ENCODE measurements at places on chromosomes 11 and 22.

DNA sequence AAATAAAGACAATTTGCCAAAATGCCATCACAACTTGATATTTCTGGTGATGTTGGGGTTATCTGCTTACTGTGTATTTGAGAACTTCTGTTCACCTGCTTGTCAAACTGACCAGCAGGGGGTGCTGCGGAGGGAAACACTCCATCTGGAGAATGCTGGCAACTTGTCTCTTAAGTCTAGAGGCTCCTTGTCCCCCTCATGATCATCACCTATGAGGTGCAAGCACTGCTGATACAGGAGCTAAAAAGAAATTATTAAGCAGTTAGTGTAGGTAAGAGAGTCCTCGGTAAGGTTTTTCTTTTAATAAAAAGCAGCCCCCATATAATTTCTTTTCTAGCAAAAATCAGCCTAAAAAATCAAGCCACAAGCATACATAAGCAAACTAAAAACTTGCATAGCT lies 32.7 kb upstream of the GLYATL1B start:
- DNase-seq = peak; percentile 1

DNA sequence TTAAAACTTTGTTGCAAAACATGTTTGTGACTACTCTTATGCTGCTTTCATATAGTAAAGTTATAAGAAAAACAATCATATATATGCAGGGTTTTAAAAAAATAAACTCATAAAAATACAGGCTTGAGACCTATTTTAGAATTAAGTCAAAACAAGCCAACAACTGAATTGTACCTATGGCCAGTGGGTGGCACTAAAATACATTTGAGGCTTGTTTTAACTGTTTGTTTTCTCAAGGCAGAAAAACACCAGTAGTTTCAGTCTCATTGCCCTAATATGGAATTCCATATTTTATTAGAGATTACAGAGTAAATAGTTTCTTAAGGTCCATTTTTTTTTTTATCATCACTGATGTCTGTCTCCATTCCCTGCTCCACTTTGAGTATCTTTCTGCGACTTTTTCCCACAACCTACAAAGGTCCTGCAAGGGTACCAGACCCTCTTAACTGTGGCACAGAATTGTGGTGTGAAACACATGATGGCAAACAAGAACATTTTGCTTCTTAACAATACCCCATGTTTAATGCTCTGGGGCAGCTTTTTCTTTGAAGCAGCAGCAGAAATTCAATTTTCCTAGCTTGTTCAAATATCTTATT lies 8.5 kb upstream of the CCDC89 start:
- DNase-seq = peak; percentile 14

GRCh38 chr11:7515447-7515886 lies 1.7 kb downstream of the PPFIBP2 start:
- no peak for DNase-seq

DNA sequence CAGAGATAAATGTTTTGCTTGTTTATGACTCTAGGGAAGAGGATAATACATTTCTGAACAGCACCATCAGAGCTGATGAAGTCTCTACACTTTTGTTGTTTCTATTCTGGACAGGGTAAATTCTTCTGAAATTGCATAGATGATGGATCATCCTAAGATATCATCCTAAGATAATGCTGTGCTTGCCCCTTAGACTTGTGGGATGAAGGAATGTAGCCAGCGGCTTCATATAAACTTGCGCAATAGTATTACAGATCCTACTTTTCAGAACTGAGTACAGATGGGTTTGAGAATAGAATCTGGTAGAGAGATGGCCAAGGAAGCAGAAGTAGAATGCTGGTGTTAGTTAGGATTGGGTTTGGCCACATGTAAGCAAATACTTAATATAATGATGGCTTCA lies 61.0 kb downstream of the NCAM1 start:
- DNase-seq = no peak

DNA sequence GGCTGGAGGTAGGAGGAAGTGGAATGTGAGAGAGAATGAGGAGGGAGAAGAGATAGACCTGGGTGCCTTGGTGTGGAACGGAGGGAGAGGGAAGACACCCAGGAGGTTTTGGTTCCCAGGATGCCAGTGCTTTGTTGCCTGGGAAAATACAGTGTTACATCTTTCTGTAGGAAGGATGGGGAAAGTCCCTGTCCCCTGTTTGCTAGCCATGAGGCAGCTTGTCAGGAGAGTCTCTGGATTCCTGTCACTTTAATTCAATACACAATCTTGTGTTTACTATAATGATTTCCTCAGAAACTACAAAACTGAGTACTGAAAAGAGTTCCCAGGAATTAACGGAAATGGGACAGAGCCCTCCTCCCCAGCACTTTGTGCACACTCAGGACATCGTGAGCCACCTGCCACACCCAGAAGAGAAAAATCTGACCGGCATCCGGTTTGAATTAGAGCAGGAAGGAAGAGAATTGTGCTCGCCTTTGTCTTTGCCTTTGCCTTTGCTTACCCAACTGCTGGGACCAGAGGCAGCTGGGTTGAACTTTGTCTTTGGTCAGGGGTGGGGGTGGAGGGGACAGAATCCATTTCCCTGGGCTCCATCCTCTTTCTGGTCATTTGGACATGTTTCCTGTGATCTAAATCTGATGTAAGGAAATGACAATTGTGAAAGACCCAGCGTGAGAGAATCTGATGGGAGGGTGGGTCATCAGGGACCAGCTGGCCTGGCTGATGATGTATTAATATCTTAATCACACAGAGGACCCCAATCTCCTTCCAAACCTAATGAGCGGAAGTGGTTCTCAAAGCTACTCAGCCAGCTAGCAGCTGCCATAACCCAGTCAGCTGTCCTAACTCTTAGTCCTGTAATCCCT lies 1.3 kb upstream of the LIMK2 start:
- no peak for DNase-seq

GRCh38 chr22:19986011-19986409 lies 30.6 kb downstream of the ARVCF start:
- DNase-seq = no peak

DNA sequence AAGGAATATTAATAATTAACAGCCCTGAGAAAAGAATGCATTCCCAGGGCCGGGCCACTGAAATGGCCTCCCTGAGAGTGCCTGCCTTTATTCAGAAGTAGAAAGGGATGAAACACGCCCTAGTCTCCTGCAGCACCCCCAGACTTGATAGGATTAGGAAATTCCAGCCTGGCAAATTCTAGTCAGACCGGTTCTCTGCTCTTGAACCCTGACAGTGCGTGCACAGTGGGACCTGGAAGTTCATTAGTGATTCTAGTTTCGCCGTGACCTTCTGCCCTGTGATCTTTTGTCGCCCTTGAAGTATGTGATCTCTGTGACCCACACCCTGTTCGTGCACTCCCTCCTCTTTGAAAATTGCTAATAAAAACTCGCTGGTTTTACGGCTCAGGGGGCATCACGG lies 2.1 kb upstream of the GSTP1 start:
- no peak for DNase-seq

GRCh38 chr11:107272561-107272960 lies 185.1 kb downstream of the CWF19L2 start:
- no peak for DNase-seq

DNA sequence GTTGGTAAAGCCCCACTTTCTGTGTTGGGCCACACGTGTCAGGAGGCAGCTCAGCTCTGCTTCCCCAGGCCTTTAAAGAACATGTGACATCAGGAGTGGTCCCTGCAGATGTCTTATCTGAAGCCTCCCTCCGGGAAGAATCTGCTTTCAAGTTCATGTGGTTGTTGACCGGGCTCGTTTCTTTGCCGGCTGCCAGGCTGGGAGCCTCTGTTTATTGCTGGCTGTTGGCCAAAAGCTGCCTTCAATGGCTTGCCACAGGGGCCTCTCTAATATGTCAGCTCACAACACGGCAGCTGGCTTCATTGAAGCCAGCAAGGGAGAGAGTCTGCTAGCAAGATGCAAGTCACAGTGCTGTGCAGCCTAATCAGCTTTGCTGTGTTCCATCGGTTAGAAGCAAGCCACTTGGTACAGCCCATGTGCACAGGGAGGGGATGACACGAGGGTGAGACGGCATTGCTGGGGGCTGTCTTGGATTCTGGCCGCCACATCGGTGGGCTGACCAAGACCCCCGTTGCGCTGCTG lies 14.6 kb downstream of the MRGPRF start:
- peak; percentile 66 for DNase-seq

DNA sequence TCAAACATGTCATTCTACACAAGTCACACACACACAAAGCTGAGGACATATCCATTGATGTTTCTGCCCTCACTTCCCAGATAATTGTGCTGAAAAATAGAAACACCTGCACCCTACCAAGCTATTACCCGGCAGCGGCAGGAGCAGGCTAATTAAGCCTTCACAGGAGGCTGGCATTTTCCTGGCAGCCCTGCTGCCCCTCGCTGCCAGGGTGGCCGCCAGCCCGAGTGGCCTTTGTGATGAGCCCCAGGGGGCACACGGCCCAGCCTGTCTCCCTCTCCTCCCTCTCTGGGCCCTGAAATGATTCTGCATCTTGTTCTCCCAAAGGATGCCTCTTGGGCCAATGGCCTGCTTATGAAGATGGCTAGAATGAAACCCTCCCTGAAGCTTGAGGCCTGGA lies 76.2 kb upstream of the TP53I11 start:
- peak; percentile 24 for DNase-seq

DNA sequence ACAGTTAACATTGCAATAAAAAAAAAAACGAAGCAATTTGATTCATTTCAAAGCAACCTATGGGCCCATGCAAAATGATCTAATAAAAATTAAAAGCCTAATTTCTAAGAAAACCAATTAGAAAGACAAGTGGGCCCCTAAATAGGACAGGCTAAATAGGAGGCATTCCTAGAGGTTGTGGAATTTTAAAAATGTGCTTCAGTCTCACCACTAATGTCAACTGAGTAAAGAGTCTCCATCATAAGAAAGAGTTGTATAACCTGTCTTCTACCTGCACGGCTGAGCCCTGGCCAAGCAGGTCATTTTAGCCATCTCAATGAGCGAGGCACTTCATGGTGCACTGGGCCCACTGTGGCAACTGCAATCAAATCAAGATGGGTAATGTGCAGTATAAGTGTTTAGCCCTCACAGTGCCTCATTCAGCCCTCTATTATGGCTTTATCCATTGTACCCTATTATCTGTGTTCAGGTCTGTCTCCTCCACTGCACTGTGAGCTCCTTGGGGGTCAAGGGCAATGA lies 76.4 kb downstream of the PRSS23 start:
- no peak for DNase-seq

DNA sequence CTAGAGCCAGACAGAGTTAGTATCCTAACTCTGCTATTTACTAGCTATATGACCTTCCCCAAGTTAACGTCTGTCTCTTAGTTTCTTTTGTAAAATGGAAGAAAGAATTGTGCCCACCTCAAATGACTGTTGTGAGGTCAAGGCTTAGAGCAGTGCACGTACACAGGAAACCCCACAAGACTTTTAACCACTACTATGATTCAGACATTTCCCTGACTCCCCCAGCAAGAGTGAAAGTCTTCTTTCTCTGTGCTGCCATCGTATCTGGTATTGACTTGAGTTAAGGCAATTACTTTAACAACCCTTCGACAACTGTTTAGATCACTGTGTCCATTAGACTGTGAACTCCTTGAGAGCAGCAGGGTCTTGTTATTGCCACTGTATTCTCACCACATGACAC lies 2.6 kb upstream of the OR52W1 start:
- DNase-seq = no peak

DNA sequence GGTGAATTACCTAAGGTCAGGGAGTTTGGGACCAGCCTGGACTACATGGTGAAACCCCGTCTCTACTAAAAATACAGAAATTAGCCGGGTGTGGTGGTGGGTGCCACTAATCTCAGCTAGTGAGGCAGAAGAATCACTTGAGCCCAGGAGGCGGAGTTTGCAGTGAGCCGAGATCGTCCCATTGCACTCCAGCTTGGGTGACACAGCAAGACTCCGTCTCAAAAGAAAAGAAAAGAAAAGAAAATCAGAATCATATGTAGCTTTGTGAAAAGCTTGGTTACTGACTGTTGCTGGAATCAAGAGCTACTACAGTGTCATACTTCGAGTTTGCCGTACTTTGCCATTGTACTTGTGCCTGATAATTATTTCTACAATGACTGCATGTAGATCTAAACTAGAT lies 4.2 kb upstream of the TMEM135 start:
- DNase-seq = no peak

DNA sequence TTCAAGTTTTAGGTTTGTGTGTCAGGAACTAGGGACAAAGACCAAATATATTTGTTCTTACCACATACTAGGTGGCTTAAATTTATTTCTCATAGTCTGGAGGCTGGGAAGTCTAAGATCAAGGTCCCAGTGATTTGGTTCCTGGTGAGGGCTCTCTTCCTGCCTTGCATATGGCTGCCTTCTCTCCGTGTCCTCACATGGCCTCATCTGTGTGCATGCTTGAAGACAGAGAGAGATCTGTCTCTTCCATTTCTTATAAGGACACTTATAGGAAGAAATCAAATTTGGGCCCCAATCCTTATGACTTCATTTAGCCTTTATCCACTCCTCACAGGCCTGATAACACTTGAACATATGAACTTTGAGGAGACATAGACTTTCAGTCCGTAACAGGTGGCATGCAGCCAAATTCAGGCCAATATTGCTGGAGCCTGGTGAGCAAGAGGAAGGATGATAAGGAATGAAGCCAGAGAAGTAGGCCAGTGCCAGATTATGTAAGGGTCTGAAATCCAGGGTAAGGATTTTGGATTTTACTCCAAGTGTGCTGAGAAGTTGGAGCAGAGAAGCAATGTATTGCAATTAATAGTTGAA lies 35.1 kb downstream of the TTC17 start:
- no peak for DNase-seq

DNA sequence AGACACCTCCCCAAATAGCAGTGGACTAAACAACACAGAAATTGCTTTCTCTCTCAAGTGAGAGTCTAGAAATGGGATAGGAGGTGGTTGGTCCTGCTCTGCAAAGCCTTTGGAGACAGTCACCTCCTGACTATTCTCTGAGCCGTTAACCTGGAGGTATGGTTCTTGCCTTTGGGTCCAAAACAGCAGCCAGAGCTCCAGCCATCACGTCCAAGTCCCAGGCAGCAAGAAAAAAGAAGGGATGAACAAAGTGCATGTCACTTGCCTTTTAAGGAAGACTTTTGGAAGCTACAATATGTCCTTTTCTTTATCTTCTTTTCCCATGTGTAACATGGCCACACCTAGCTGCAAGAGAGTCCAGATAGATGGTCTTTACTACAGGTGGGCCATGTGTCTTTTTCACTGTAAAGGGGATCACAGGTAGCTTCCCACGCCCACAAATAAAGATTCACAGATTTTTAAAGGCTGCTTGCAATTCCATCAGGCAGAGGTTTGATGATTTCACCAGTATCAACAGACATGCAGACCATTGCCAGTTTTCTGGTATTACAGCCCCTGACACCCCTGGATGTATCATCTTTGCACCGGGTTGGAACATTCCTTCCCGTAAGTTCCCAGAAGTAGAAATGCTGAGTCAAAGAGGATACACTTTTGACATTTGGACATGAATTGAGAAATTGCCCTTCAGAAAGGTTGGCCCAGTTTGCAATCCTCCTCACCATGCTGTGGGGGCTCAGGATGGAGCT lies 66.0 kb downstream of the MYEOV start:
- DNase-seq = no peak

- DNase-seq = no peak
Observed at GRCh38 chr22:23473901-23474300, 106.2 kb downstream of the IGLL1 start.

GRCh38 chr11:61756452-61757212 lies 4.2 kb downstream of the MYRF start:
- DNase-seq = no peak

Measured in NCI-H2227 treated with DMSO at 0.1 percent for 48 hours (cell line).